Caki2 (cell line): ENCODE measurements at places on chromosomes 11 and 22. TPM values are rescaled to one million over a fixed set of nuclear protein-coding genes. Genes with fewer than 3 reads are reported as not detected.

DNA sequence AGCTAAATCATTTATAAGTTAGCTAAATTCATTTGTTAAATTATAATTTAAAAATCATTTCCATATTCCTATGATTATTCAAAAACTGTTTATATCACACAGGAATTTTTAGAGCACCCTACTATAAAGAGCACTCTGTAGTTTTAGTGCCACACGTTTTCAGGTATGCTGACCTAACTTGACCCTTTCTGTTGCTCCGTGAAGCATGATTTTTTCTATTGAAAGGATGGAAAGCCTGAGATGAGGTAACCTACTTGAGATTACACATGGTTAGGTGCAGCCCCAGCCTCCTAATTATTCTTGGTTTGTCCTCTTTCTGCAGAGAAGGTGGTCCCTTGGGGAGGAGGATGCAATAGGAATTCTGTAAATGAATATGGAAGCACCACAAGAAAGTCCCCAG is 72.6 kb downstream of the PPFIBP2 start:
- no peak for DNase-seq

DNA sequence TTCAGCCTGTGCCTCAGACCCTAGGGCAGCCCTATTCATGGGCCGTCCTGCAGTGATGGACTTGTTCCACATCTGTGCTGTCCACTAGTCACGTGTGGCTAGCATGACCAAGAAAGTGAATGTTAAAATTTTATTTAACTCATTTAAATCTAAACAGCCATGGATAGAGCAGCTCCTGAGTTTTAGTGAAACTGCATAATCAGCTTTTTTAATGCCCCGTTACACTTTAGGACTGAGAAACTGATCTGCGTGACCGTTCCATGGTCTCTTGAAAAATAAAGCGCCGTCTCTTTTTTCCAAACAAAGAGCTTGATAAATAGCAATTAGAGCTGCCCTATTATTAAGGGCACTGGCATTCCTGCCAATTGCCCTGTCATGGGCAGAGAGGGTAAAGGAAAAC is 76.5 kb upstream of the SNX19 start:
- DNase-seq = no peak

GRCh38 chr11:67351275-67352005 is 1.9 kb downstream of the POLD4 start:
- DNase-seq = peak; percentile 60

GRCh38 chr11:107042748-107043147 is 24.5 kb upstream of the GUCY1A2 start:
- DNase-seq = no peak

DNA sequence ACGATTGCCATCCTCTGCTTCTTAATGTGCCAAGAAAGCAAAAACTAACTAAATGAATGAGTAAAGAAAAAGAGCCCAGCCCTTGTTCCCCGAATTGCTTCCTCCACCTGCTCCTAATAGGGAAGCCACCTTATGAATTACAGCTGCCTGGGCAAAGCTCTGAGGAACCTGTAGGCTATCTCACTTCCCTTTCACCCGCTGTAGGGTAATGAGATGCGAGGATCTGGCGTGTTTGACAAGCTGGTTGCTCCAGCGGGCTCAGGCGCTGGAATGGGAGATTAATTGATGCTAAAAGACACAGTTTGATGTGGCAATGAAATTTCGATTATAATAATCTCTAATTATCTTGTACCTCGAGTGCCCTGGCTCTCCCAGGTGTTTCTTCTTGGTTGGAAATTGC is 256.4 kb downstream of the NTM start:
- DNase-seq = no peak

- no peak for DNase-seq
Observed at GRCh38 chr11:103800406-103801114, 235.9 kb upstream of the DDI1 start.

GRCh38 chr11:304915-305843 is 2.4 kb upstream of the IFITM2 start:
- peak; percentile 31 for DNase-seq

GRCh38 chr11:124834526-124835180 is 30.6 kb upstream of the ROBO3 start:
- peak; percentile 51 for DNase-seq

Gene SYT9
- not detected in 2 replicates for total RNA-seq

Gene PKNOX2
- not detected in 2 replicates for total RNA-seq

Gene TAGLN
- total RNA-seq = 0.54 and 0.72 TPM in 2 replicates

Gene HTR3B
- total RNA-seq = not detected in 2 replicates

Gene POU2AF3
- not detected in 2 replicates for total RNA-seq

Gene HBE1
- not detected in 2 replicates for total RNA-seq

Gene ACAD8
- total RNA-seq = 7.5 and 8.2 TPM in 2 replicates

Gene GRAMD1B
- 4.2 and 7.6 TPM in 2 replicates for total RNA-seq

Gene CCDC117
- 31.1 and 34.5 TPM in 2 replicates for total RNA-seq

Gene IGSF22
- total RNA-seq = not detected in 2 replicates

Gene DBX1
- total RNA-seq = not detected in 2 replicates

Gene CLCF1
- total RNA-seq = 6.5 and 13.4 TPM in 2 replicates
